ENCODE measurements at places on chromosomes 2 and 18. TPM values are rescaled to one million over a fixed set of nuclear protein-coding genes. Genes with fewer than 3 reads are reported as not detected.

- no peaks in the 10 kb centered on the region for H3K4me1 ChIP-seq
- H3K27ac ChIP-seq, result no peak overlapping the region
- H3K4me3 ChIP-seq, result no peak overlapping the region
- no peak for DNase-seq
- H3K27me3 ChIP-seq, result peaks cover 38% of the 10 kb centered on the region
Measured at GRCh38 chr2:41830600-41830999, 217.2 kb upstream of the PKDCC start.

DNA sequence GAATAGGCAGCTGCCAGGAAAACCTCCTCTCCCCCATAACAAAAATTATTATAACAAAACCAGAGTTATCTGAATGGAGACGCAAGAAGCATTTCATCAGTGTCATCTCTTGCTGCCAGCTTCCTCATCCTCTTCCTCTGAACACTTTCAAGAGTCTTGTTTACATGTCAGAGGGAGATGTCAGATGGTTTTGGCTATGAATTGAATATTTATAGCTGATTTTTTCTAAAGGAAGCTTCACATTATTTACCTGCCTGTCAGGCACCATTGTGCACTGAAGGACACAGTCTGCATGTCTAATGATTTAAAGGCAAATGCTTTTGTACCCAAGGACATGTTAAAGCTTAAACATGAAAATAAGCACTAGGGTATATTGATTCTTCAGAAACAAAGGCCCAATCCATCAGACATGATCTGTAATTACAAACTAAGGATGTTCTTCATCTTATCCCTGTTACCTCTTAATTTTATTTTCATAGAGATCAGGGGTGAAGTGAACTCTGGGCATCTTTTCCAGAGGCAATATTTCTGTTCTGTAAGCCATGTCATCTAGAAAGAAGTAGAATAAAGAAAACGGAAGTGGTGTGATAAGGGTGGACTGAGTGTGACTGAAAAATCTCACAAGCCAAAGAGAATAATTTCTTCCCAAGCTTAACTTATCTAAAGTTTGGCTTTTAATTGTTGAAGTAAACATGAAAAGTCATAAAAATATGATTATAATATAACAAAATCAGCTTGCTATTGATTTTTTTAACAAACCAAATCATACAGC, 168.7 kb downstream of the ANKRD44 start:
- DNase-seq, result no peak
- no peaks in the 10 kb centered on the region for H3K27me3 ChIP-seq
- H3K4me3 ChIP-seq, result peak overlapping the region; percentile 42

GRCh38 chr2:168632709-168633121, 169.7 kb upstream of the NOSTRIN start:
- no peaks in the 10 kb centered on the region for H3K27me3 ChIP-seq
- peaks cover 3% of the 10 kb centered on the region for H3K36me3 ChIP-seq
- peaks cover 14% of the 10 kb centered on the region for H3K4me1 ChIP-seq
- DNase-seq, result no peak
- no peak overlapping the region for H3K4me3 ChIP-seq

The LYPD6B gene
- total RNA-seq, result not detected

- H3K4me1 ChIP-seq, result peaks cover 63% of the 10 kb centered on the region
- H3K36me3 ChIP-seq, result peaks cover 10% of the 10 kb centered on the region
- H3K27me3 ChIP-seq, result no peaks in the 10 kb centered on the region
- H3K27ac ChIP-seq, result peak within 1 kb of the TSS; percentile 94
- DNase-seq, result peak; percentile 77
- peak within 1 kb of the TSS; percentile 97 for H3K4me3 ChIP-seq
Measured at GRCh38 chr2:171160119-171160955, at the start of gene TLK1. TSS of gene TLK1 (minus strand) at chr2:171160893. CDS start at chr2:171160428, 465 bp downstream.

DNA sequence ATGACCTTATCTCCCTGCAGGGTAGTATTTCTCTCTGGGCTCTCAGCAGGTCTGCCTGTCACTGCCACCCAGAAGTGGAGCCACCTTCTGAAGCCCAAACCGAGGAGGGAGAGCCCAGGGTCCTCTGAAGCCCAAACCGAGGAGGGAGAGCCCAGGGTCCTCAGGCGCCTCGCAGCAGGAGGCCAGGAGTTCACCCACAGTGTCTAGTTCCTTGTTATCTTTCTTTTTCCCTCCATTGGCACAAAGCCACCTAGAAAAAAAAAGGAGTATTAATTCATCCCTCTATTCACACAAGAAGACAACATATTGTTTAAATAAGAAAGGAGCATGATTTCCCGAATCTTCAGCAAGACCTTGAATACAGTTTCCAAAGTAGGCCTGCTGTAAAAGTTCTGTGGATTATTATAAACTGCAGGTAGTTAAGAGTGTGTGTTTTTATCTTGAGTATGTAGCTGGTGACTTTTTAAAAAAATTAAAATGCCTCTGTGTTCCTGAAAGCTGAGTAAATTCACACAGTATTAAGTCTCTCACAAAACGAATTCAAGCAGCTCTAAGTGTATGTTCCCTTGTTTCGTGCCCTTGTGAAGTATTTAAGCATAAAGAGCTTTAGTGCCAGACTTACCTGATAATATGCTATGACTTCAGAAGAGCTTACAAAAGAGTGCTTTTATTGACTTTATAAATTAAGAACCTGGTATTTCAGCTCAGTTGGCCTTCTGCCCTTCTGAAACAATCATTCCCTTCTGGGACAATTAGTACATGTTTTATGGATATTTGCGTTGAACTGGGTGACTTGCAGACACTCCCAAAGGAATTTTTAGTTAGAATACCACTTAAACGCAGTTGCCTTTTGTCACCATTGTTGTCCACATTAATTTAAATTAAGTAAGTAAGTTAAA, 11.7 kb upstream of the GRHL1 start:
- H3K36me3 ChIP-seq, result no peaks in the 10 kb centered on the region
- H3K4me1 ChIP-seq, result no peaks in the 10 kb centered on the region
- H3K27ac ChIP-seq, result no peak overlapping the region
- no peak overlapping the region for H3K4me3 ChIP-seq
- H3K27me3 ChIP-seq, result peaks cover 13% of the 10 kb centered on the region

The OSR1 gene
- not detected for total RNA-seq

All from activated T-cell treated with anti-CD3 and anti-CD28 coated beads, Interleukin-2, amount 50 U/mL, for 72 hours (primary cell).